Bronchial epithelial cell (primary cell): ENCODE measurements at places on chromosomes 7 and 10.

DNA sequence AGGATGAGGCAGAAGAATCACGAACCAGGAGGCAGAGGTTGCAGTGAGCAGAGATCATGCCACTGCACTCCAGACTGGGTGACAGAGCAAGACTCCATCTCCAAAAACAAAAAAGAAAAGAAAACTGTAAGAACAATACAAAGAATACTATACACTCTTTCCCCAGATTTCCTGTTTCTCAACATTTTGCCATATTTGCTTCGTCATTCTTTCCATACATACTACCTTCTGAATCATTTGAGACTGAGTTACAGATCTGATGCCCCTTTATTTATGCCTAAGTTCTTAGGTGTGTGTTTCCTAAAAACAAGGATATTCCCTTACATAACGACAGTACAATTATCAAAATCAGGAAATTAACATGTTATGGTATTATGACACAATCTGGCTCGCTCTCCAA, 168.4 kb upstream of the CELF2 start:
- no peak for DNase-seq

- no peak for DNase-seq
These were observed 213.2 kb upstream of the RHOBTB1 start for GRCh38 chr10:61157182-61157581.

GRCh38 chr7:2010551-2011265, 222.0 kb downstream of the MAD1L1 start:
- no peak for DNase-seq

GRCh38 chr7:155847821-155848435, 35.7 kb upstream of the SHH start:
- no peak for DNase-seq
